CD8-positive, alpha-beta T cell (primary cell): ENCODE measurements at places on chromosomes 3 and 15.

- DNase-seq: no peak
Measured at GRCh38 chr3:187646906-187647660, 23.1 kb downstream of the SST start.

- peak; percentile 54 for DNase-seq
Measured at GRCh38 chr15:92809880-92810361, 90.2 kb upstream of the CHD2 start.

- DNase-seq: no peak
Measured at GRCh38 chr3:51985063-51985462, 1.7 kb downstream of the ACY1 start.

DNA sequence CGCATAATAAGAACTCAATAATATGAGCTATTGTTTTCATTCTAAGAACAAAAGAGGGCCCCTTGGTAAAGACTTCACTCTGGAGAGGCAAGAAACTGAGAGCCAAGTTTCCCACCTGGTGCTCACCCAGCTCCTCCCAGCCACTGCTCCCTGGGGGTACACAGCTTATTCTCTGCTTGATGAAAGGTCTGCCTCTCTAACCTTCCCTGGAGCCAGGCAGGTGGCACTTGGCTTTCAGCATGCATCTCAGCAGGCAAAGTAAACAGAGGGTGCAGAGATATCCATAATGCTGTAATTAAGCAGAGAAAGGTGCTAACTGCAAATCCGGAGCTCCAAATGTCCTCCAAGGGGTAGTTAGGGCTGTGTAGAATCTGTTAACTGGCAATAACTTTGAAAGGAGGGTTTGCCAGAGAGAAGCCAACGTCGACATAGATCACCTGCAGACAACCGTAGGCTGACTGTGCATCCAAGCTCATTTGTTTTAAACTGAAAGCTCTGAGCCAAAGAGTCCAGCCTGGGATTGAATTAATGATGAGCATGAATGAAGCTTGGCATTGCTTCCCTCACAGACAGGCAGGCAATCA, 159.6 kb upstream of the PROK2 start:
- no peak for DNase-seq

DNA sequence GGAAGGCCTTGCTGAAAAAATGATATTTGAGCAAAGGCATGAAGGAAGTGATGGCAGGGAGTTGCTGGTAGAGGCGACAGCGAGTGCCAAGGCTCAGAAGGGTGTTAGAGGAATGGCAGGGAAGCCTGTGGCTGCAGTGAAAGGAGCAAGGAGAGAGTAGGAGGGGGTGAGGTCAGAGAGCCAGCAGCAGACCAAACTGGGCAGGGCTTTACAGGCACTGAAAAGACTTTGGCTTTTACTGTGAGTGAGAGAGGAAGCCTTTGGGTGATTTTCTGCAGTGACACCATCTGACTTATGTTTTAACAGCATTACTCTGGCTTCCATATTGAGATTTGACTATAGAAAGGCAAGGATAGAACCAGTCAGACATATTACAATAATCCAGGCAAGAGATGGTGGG, 11.4 kb downstream of the TICRR start:
- no peak for DNase-seq

DNA sequence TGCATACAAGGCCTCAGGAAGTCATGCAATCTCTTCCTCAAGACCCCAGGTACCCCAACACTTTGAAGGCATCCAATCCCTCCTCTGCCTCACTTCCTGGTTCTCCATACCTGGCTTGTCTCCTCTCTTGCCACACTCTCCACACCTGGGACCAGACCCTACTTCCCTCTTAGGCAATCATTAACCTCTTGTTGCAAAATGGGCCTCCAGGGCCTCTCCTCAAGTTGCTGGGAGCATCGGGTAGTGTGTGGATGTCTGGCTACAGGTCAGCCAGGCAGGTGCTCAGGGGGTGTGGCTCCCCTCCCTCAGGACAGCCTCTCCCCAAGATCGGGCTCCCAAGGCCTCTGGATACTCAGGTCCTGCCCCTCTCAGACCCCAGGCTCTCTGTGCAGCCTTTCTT, 8.6 kb downstream of the PLA2G4E start:
- DNase-seq: no peak

DNA sequence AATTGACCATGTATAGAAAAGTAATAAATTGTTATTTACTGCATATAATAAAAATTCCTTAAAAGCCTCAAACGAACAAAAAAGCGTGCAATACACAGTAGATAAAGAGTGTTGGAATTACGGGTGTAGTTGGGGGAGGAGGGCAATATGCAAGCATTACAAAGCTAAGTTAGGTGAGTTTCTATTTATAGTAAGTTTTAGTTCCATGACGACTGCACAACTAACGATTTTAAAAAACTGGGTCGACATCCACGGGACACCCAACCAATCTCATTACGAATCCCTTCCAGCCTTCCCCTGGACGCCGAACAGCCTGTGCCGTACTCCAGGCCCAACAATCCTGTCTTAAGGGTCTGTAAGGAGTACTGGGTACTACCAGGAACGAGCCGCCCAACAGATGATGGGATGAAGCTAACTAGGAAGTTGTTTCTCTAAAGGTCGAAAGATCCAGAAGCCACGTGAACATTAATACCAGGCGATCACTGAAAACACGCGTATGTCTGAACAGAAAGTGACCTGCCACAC, 677 bp downstream of the POLQ start:
- no peak for DNase-seq
